ENCODE measurements at places on chromosomes 3 and 15.

DNA sequence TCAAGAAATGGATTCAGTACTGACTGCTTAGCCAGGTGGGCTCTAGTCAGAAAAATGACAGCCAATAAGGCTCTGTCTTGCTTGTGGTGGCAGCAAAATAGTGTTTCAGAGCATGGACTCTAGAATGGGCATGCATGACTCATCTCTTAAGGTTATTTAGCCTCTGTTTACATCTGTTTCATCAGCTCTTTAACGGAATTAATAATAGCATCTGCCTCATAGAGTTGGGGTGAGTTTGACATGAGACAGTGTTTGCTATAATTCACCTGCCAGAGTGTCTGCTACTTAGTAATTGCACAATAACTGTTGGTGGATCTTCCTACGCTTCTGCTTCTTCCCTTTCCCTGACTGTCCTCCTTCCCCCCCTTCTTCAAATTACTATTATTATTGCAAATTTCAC, 350.4 kb upstream of the SEMA6D start:
- no peak for DNase-seq

DNA sequence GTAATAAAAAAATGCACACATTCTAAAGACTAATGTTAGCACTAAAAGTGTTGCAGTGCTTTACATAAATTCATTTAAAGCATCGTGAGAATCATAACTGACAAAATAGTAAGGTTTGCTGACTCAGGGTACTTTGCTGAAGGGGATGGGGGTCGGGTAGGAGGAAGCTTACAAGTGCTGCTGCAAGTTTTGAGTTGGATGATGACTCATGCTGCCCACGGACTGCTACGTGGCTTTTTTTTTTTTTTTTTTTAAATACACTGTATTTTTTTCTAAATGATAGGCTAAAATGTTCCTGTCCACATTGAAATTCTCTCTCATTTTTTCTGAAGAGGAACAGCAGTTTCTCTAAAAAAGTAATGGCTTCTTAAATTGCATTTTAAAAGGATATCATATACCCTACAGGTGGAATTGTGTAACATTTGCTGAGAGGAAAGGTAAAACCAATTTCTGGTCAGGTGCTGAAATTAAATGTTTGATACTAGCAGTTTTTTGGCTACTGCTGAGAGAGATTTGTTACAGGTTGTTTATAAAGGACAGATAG, 2.2 kb downstream of the MAPK6 start:
- no peak for DNase-seq

- DNase-seq, result no peak
Measured at GRCh38 chr3:189282741-189283140, 111.0 kb downstream of the TPRG1 start.

DNA sequence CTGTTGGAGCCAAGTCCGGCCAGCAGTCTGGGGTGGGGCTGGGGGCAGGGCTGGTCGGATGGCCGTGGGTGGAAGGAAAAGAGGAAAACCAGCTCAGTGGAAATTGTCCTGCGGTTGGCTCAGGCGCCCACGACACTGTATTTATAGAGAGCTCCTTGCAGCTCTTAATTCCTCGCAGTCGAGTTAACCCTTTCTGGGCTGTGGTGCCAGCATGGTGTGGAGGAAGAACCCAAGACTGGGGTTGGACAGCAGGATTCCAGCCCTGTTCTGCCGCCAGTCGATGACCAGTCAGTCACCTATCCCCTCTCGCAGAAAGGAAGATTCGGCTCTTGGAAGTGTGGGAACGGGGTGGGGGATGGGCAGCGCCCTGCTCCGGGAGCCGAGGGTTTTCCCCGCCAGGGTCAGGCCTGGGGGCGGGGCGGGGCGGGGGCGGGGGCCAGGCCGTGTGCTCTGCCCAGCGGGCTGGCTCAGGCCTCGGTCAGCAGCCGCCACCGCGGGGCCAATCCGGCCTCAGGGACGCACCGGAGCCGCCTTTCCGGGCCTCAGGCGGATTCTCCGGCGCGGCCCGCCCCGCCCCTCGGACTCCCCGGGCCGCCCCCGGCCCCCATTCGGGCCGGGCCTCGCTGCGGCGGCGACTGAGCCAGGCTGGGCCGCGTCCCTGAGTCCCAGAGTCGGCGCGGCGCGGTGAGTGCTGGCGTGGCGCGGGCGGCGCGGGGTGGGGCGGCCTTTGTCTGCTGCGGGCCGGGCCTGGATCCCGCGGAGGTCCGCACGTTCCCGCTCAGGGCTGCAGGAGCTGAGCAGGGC, at the start of gene CD276:
Gene CD276 (plus strand): TSS at position 607 of the 804 bp plus-strand sequence. CDS start 15,257 bp downstream, outside the sequence.
- no peak for DNase-seq

DNA sequence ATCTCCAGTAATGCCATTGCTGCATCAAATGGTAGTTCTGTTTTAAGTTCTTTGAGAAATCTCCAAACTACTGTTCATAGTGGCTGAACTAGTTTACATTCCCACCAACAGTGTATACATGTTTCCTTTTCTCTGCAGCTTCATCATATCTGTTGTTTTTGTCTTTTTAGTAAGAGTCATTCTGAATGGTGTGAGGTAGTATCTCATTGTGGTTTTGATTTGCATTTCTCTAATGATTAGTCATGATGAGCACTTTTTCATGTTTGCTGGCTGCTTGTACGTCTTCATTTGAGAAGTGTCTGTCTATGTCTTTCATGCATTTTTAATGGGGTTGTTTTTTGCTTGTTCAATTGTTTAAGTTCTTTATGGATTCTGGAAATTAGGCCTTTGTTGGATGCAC, 10.2 kb upstream of the GCSAM start:
- no peak for DNase-seq

DNA sequence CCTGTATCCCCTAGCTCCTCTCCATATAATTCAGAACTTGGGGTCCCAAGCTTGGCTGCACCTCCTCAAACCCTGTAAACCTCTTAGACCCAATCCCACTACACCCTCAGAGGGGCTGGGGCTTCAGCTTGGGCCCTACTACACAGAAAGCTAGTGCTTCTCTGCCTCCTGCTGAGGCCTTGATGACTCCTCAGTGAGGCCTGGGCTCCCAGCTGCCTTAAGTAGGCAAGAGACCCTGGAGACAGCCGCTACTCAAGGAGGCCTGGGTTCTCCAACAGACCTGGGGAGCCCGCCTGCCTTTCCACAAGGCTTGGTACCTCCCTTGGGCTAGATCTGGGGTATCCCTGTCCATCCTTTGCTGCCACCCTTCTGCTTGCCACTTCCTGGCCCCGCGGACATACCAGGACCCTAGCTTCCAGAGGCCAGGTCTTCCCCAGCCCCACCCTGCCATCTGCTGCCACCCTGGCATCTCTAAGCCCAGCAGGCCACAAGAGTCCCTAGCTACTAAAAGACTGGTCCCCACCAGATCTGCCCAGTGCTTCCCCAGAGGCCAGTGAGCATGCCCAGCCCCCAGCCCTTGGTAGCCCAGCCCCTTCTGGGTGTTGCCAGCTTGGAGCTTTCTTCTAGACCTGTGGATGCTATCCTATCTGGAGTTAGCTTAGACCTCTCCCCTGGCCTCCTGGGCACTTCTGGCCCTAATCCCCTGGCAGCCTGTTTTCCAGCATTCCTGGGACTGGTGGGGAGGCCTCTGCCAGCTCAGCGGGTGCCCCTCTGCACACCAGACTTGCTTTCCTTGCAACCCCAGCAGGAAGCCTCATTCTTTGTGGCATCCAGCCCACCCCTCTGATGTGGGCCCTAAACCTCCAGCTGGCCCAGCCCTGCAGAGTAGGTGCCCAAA, 13.7 kb downstream of the C15orf39 start:
- no peak for DNase-seq

- no peak for DNase-seq
Measured at GRCh38 chr3:138640537-138640936, 32.0 kb downstream of the FAIM start.

GRCh38 chr15:37136666-37137065, 36.3 kb upstream of the MEIS2 start:
- no peak for DNase-seq

- peak; percentile 46 for DNase-seq
Measured at GRCh38 chr3:141370065-141370533, 1.8 kb downstream of the ZBTB38 start.

DNA sequence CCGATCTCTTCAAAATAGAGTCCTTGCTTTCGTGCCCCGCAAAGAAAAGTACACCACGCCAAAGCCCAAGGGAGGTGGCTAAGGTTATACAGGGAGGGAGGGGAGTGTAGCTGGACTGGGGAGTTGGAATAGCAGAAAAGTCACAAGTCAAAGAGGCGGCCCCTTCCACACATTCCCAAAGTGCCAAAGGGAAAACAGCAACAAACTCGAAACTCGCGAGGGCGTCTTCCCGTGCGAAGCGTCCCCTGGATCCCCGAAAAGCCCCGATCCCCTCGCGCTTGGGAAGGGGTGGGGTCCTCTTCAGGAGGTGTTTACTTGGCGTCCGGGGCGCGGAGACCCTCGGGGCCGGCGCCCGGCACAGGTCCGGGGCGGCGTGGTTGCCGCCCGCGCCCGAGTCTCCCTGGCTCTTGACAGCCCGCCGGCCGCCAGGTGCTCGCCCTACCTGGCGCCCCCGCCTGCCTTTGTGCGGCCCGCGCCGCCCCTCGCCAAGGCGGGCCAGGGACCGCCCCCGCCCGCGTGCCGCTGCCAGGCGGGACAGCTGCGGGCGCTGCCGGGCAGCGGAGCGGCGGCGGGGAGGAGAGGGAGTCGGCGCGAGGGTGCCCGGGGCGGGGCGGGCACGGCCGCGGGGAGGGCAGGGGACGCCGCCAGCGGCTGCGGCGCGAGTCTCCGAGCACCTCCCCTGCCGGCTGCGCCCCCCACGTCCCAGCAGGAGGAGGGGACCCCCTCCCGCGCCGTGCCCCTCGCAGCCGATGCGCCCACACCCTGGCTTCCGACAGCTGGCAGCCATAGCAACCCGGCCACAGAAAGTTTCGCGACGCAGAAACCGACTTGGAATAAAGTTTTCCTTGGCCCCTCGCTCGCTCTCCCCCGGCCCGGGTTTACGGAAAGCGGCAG, 966 bp downstream of the MYO1E start:
- no peak for DNase-seq

DNA sequence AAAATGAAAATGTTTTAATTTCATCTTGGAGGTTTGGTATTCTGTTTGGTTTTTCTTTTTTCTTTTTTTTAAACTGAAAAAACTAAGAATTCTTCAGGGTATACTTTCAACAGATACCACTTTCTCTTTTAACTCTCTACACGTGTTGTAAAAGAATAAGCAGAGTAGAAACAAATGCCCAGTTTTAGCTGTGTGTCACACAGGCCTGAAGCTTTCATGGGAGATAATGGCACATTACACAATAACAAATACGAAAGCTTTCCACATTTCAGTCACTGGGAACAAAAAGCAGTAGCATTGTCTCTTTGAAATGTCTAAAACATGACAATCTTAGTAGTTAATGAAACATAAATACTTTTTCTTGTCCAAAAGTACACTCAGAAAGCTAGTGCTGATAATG, 818.5 kb downstream of the TBL1XR1 start:
- no peak for DNase-seq

- DNase-seq, result no peak
Measured at GRCh38 chr3:195441051-195441450, 1.8 kb downstream of the ACAP2 start.

DNA sequence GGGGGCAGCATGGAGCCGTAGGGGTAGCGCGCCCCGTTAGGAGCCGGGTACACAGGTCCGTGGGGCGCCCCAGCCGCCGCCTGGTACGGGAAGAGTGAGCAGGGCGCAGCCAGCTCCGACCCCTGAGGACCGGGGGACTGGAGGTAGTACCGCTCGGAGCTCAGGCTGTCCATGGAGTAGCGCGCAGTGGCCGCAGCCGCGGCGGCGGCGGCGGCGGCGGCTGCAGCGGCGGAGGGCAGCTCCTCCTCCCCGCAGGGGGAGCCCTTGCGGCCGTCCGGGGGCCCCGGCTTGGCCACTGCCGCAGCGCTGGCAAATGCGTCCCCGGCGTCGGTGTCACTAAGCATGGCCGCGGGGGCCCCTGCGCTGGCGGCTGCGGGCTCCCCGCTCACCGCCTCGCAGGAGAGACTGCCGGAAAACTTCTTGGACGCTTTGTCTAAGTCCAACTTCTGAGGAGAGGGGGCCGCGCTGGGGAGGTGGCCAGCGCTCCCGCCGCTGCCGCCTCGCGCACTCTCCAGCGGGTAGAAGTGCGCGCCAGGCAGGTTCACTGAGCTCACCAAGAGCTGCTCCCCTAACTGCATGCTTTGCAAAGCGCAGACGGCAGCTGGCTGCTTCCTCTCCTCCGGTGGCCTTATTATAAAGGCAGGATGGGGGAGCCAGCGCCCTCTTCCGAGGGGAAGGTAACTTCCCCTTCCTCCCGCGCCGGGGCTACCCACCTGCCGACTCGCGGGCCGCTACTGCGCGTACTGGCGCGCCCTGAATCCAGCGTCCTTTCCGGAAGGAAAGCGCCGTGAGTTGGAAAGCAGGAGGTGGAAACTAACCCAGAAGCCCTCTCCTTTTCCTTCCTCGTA, at the start of gene EOMES:
Gene EOMES (minus strand): TSS at position 607 of the 848 bp plus-strand sequence. CDS start 29 bp downstream, at position 578.
- no peak for DNase-seq

GRCh38 chr3:167872941-167873340, 137.4 kb downstream of the SERPINI1 start:
- DNase-seq, result no peak

DNA sequence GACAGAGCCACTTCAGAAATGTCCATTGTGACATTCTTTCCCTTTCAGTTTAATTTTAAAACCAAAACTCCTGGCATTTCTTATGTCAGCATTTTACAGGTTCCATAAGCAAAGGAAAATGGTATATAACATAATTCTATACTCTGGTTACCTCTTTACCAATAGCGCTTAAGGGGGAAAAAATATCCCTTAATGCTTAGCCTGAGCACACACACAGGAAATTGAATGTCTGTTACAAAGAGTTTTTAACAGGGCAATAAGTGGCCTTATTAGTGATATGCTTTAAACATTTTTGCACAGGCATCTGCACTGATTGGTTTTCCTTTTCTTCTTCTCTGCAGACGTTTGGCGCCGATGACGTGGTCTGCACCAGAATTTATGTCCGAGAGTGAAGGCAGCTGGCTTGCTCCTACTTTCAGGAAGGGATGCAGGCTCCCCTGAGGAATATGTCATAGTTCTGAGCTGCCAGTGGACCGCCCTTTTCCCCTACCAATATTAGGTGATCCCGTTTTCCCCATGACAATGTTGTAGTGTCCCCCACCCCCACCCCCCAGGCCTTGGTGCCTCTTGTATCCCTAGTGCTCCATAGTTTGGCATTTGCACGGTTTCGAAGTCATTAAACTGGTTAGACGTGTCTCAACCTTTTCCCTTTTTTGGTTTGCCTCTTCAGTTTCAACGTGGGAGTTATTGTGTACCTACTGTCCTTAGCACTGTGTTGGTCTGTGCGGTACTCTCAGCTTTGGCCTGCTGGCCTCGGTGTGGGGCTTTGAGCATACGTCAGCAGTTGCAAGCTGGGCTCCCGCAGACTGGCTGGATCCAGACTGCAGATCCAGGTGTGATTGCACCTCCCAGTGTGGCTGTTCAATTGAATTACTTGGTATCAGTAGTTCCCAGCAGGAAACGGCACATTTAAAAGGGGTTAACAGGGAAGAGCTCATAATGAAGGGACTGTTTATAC, 7.7 kb downstream of the CRABP1 start:
- DNase-seq, result no peak

DNA sequence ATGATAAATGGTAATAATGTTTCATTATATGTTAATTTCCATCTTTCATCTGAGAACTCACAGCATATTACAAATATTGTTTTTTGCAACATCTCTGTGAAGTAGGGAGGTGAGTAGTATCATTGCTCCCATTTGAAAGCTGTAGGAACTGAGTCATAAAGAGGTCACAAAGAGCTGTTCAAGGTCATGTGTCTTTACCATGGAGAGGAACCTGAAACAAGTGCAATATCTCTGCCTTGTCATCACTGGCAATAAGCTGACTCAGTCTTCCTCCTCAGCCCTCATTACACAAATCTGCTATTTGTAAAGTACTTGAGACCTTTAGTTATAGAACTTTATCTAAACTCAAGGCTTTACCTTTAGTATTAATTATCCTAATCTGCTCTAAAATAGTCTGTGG, 4.4 kb upstream of the ATP13A4 start:
- DNase-seq, result no peak

GRCh38 chr3:21152555-21152954, 598.5 kb downstream of the ZNF385D start:
- DNase-seq, result no peak

- DNase-seq, result no peak
Measured at GRCh38 chr3:120103276-120103675, 9.0 kb upstream of the GSK3B start.

Measured in stimulated activated CD8-positive, alpha-beta memory T cell treated with anti-CD3 and anti-CD28 coated beads, Interleukin-7, amount 100 ng/mL, for 48 hours (primary cell).